ENCODE measurements at places on chromosomes 13 and 19.

DNA sequence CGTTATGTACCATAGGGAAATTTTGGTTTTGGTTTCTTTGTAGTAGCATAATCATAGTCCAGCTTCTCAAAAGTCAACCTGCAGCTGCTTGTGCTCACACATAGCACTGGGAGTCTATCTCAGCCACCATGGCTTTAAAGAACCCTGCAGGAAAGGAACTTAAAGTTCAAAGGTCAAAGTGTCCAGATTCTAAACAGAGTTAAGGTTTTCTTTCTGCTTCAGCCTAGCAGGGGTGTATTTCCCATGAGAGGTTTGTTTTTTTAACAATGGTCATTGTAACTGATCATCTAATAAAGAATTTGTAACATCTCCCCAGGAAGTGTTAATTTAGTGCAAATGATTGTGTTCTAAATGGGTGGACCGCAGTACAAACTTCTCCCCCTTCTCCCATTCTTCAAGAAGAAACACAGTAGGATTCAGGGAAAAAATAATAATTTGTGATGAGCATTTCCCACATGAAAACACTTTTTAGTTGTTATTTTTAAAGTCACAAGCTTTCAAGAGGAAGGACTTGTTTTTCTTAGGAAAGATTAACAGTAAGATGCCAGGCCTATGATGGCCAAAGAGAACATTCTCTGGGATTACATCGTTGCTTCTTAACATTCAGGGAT lies 168.0 kb downstream of the EFNB2 start:
- no peak for DNase-seq

- no peak for DNase-seq
These were observed 173.0 kb downstream of the OLFM4 start for GRCh38 chr13:53201454-53202225.

DNA sequence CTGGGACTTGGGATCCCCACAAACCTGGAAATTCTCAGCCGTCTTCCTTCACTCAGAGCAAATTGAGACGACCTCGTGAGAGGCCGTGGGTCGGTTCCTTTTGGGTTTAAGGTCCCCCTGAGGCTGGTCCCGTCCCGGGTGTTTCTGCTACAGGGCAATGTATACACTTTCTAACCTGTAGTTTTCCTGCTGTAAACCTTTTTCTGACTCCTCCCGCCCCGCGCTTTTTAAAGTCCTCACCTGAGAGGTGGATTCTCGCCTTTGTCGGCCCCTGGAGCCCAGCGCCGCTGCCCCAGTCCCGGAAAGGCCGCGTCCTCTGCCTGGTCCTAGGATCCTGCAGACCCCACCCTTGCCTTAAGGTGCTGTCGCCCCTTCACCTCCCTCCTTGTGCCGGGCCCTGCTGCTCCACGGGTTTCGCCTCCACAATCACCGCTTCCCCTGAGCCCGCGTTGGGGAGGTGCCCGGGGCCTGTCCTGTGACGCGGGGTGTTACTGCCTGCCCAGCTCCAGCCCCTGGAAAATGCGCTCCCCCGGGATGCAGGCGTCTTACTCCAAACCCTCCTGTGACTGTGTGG lies 391 bp downstream of the ZNF761 start:
- no peak for DNase-seq

DNA sequence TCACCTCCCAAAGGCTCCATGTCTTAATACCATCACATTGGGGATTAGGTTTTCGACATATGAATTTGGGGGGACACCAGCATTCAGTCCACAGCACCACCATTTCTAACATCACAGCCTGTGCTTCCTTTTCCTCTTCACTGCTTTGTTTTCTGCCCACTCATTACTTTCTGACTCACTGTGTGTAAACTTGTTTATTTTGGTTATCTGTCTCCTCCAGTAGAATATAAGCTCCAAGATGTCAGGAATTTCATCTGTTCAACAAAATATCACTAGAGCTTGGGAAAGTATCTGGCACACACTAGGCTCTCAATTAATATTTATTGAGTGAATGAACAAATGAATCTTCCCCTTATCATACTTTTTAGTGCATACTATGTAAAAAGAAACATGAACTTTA lies 152.0 kb downstream of the NUFIP1 start:
- DNase-seq = no peak

GRCh38 chr19:11693505-11694499 lies 44.9 kb downstream of the ZNF823 start:
- DNase-seq = no peak
